Stimulated activated naive CD4-positive, alpha-beta T cell (primary cell): ENCODE measurements at places on chromosomes 16 and 17.

DNA sequence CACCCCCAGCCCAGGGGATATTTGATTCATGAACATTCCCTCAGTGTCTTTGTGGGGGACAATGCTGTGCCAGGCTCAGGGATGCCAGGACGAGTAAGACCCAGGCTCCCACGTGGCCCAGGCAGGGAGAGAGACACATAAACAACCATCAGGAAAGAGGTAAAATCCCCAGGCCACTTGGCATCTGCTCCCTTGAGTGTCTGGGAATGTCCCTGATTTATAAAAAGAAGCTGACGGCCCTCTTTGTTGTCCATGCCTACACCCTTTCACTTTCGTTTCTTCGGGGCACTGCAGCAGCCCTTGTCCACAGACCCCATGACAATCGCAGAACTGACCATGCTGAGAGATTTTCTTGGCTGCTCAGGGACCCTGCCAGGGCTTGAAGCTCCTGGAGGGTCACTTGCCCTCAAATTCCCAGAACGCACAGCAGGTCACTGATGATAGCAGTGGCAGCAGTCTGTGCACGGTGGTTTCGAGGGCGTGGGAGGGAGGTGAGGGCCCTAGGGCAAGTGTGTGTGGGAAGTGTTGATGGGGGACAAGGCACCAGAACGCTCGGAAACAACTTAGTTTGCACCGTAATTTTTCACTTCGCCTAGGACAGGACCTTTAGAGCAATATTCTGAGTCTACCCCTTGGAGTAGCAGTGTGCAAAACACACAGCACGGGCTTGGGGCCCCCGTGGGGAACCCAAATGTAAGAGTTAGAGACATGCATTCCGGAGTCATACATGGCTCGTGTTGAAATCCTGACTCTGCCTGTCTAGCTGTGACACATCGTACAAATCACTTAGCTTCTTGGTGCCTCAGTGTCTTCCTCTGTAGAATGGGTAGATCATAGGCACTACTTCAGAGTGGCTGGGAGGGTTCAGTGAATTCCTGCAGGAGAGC is 4.7 kb downstream of the NOD2 start:
- DNase-seq: no peak

- no peak for DNase-seq
Measured at GRCh38 chr17:75006653-75007052, 5.8 kb upstream of the MRPL58 start.

DNA sequence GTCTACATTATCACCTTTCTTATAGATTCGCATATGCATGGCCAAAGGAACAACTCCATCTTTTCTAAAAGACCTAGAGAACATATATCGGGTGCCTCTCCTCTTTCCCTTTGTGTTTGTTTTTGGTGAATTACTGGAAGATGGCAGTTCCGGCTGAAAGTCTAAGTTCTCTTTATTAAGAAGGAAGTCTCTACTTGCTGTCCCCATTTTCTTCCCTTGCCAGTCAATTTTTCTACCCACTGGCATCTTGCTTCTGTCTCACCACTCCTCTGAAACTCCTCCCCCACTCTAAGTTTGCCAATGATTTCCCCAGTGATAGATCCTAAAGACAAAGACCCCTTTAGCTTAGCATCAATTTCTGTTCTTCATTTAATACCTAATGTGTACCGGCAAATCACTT is 93.9 kb upstream of the CORO6 start:
- no peak for DNase-seq

- no peak for DNase-seq
Measured at GRCh38 chr17:27342059-27342458, 48.1 kb downstream of the WSB1 start.

DNA sequence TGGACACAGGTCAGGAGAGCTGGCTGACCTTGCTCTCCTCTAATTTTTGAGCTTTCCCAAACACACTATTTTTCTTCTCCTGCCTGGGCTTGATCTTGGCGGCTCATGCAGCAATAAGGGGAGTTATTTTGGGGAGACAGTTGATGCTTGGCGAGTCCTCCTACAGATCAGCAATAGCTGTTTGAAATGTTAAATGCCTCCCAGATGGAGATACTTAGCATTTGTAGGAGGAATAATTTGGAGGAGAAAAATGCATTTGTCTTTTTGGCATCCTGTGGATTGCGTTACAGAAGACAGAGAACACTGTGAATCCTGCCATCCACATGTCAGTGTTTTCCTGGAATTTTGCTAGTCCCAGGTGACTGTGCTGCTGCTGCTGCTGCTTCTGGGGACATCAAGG is 328.0 kb upstream of the XYLT1 start:
- no peak for DNase-seq

DNA sequence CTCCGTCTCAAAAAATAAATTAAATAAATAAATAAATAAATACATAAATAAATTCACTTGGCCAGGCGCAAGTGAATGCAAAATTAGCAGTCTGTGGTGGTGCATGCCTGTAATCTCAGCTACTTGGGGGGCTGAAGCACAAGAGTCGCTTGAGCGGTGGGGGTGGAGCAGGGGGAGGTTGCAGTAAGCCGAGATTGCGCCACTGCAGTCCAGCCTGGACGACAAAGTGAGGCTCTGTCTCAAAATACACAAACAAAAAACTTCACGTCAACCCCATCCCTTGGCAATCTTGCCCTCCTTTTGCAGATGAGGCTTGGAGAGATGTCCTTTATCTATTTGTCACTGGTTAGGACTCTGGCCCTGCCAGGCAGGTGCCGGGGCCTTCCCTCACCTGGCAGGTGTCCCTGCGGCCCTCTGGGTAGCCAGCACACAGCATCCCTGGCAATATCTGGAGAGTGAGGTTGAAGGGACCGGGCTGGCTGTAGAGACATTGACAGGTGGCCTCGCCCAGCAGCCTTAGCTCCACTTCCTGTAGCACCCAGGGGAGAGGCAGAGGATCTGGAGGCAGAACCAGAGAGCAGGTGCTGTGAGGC is 4.4 kb downstream of the PRSS36 start:
- DNase-seq: no peak
